ENCODE measurements at places on chromosomes 7 and 10.

DNA sequence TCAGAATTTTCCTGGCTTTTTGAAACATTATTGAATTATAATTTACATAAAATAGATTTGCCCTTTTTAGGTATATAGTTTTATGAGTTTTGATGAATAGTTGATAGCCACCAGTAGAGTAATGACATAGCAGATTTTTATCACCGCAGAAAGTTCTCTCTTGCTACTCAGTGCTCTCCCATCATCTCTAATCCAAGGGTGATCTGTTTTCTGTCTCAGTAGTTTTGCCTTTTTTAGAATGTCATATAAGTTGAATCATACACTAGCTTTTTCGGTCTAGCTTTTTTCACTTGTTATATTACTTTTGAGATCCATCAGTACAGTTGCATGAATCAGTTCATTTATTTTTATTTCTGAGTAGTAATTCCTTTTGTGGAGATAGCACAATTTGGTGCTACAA, 17.9 kb downstream of the RSBN1L start:
- no peak for DNase-seq

GRCh38 chr10:58892031-58892531, 284.4 kb upstream of the PHYHIPL start:
- no peak for DNase-seq

DNA sequence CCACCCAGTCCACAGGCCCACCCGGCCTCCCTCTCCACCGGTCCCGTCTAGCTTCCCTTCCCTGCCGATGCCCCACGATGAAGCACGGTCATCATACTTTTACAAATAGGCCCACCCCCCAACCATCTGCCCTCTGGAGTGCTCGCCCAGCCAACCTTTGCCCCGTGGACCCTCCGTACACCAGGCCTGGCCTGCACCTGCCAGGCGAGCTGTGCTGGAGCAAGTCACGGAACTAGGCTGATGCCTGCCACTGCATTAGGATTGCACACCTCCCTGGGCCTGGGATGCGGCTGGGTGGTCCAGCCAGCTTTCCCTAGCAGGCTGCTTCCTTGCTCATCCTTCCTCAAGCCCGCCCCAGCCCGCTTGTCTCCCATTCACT, 44.7 kb downstream of the PPIF start:
- no peak for DNase-seq

- no peak for DNase-seq
Measured at GRCh38 chr10:670038-670437, 19.4 kb downstream of the DIP2C start.

GRCh38 chr7:105096306-105096705, 82.3 kb downstream of the KMT2E start:
- no peak for DNase-seq

GRCh38 chr7:94239661-94240234, 154.9 kb upstream of the COL1A2 start:
- DNase-seq: no peak

DNA sequence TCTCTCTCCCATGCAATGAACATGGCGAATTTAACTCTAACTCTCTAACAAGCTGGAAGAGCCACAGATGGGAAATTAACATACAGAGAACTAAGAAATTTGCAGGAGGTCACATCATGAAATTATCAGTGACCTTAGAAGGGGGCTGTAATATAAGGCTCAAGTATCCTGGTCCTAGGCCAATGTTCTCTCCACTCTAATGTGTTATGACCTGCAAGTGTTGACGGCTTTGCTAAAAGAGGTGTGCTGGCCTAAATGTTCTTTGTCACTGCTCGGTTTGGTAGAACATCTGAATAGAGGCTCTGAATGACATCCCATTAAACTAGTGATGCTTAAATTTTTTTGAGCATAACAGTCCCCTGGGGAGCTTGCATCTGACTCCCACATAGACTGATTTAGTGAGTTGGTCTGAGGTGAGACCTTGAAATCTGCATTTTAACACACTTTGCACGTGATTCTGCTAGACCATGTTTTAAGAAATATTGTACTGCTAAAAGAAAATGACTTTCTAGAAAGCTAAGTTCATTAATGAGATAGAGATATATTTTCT, 129.3 kb downstream of the GFRA1 start:
- DNase-seq: no peak

DNA sequence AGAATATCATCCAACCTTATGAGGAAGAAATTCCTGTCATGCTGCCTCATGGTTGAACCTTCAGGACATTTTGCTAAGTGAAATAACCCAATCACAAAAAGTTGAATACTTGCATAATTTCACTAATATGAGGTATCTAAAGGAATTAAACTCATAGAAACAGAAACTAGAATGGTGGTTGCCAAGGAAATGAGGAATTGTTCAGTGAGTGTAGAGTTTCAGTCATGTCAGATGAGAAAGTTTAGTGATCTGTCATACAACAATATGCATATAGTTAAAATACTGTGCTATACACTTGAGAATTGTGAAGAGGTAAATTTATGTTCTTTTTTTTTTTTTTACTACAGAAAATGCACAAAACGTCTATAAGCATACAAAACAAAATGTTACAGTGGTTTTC, 60.7 kb downstream of the R3HCC1L start:
- no peak for DNase-seq

GRCh38 chr10:131788386-131788785, 112.4 kb upstream of the PPP2R2D start:
- DNase-seq: no peak

DNA sequence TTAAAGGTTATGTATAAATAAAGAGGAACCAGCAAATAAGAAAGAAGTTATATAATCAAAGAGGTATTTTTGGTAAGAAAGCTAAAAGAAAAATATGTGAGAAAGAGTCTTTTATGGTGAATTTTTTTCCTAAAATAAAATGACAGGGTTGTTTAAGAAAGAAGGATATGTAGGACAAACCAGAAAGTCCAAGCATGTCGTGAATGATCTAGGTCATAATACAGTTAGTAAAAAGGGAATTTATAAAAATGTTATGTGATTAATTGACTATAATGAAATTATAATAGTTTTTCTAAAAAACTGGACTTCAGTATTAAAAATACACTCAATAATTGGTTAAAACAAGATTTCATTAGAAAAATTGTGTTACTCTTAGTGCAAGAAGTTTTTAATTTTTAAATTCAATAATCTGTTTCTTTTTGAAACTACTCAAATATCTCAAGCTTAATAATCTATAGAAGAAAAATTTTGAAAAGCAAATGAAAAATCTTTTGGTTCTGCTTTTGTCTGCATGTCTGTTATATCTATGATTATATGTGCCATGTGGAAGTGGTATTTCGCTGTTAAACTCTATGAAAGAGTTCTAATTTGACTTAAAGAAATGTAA, 23.3 kb downstream of the AVL9 start:
- DNase-seq: no peak

DNA sequence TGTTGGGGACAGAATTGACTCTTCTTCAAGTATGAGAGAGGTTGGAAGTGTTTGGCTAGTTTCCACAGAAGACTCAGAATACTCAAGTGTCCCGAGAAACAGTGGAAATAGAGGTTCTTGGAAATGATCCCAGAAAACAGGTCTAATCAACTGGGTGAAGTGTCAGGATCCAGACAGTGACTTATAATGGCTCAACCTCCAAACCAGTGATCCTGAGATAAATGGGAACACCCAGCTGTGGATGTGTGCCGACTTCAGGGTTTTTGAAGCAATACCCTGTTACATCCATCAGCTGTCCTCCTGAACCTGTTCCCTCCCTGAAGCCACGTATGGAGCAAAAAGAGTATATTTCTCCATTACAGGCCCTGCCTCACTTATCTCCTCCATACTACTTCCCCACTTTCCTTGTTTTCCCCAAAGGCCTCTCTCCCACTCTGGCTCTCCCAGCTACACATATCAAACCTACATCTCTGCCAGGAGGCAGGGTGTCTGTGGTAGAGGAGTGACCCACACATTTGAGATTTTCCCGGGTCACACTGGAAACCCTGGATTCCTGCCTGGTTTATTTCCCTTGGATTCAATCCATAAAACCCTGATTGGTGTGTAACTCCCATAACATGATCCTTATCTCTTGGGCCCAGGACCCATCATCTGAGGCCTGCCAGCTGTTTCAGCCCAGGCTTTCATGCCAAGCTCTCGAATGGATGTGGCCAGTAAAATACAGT, 17.6 kb upstream of the ELOVL3 start:
- DNase-seq: no peak

DNA sequence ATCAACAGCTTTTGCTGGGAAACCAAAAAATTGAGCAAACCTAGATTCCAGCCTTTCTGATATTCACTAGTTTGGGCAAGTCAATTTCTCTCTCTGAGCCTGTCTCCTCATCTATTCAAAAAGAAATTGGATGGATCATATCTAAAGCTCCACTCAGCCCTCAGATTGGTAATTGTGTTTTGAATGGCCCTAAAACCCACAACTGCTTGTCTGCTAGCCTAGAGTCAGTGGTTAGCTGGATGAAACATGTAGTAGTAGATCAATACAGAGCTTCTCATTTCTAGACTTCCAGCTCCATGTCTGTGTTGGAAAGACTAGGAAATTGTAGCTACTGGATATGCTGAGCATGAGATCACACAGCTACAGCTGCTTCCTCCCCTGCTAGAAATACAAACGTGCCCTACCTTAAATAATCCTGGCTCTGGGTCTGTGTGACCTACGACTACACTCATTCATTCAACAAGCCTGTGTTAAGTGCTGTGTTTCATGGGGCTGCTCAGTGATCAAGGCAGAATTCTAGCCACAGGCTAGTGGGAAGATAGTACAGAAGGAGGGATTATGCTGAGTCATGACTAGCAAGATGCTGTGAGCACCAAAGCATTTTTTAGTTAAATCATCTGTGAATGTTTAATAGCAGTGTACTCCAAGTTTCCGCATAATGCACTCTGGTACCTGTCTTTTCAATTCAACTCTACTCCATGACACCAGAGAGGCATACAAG, 15.7 kb downstream of the DNTT start:
- DNase-seq: no peak

GRCh38 chr7:39488467-39489393, 77.5 kb upstream of the YAE1 start:
- DNase-seq: no peak

DNA sequence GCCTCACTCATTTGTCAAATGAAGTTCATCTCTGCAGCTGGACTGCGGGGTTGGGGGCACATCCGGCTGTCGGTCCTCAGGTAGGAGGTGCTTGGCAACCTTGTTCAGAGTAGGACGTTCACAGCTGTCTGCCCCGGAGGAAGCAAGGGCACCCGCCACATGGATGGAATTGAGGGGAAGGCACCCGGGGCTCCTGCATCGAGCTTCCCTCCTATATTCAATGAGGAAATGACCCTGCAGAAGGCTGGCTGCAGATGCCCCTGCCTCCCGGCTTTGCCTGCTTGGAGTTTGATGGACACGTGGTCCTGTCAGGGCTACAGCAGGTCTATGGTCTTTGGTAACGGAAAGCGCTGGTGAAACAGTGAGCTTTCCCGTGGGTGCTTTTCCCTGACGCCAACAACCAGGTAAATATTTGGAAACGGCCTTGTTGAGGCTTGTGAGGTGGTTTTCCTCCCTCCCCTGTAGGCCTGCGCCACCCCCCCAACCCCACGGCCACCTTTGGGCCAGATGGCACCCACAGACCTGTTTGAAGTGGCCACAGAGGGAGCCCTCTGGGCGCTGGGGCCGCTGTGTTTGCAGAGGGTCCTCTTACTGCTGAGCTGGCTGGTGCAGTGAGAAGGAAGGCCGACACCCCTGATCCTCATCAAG, 32.9 kb downstream of the HTRA1 start:
- DNase-seq: no peak

DNA sequence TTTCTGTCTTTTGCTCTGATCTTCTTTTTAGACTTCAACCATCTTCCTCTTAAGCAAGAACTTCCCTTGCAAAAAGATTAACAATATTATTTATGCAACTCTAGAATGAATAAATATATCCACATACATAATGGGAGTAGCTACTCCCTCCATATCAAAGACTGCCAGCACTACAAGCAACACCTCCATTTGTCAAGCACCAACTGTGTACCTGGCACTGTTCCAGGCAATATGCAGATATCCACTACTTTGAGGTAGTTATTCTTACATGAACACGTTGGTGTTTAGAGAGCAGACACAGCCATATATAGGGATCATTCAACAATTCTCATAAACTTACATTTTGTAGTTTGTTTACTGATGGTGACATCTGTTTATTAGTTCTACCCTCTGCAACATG, 83.6 kb upstream of the CACNB2 start:
- no peak for DNase-seq

- no peak for DNase-seq
Measured at GRCh38 chr10:3524086-3524960, 260.7 kb downstream of the KLF6 start.

DNA sequence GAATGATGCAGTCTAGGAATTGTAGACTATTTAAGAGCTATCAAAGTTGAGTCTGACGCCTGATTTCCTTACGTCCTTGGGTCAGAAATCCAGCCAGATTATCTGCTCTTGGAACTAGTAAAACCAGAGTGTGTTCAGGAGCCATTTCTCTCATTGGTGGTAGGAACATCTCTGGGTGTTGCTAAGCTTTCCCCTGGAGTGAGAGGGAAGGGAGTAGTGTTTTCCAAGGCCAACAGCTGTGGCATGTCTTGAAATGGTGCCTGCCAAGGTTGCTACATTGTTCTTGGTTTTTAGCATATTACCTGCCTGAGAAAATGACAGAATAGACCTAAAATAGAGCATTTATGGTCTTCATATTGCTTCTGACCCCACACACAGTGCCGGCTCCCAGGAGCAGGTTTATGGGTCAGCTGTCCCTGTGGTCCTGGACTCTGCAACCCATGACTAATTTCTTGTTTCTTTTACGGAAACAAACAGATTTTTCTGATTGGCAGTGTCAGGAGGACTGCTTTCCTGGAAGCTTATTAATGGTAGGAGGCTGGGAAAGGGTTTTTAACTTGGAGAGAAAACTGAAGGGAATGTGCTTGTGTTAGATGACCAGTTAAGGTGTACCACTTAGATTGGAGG, 17.5 kb downstream of the GBF1 start:
- DNase-seq: no peak

- DNase-seq: no peak
Measured at GRCh38 chr7:30842542-30843451, 68.9 kb upstream of the AQP1 start.

DNA sequence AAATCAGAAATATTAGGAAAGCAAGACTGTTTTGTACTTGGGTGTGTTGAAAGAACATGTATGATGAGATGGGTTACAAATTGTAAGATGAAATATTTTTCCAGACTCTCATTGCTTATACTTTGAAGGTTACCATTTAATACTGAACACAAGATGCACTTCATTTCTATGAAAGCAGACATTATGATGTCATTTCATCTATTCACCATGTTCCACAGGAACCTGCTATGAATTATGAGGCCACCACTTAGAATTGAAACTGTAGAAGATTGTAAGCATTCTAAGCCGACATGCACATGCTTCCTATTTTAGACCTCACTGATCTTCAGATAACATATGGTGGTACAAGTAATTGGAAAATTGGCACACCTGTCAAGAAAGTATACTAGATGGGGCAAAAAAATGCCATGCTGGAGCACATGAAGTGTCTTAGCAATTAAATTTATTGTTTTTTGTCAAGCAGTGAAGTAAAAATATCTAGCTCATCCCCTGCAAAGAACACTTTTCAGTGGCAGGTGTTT, 195.0 kb downstream of the PHF14 start:
- no peak for DNase-seq

DNA sequence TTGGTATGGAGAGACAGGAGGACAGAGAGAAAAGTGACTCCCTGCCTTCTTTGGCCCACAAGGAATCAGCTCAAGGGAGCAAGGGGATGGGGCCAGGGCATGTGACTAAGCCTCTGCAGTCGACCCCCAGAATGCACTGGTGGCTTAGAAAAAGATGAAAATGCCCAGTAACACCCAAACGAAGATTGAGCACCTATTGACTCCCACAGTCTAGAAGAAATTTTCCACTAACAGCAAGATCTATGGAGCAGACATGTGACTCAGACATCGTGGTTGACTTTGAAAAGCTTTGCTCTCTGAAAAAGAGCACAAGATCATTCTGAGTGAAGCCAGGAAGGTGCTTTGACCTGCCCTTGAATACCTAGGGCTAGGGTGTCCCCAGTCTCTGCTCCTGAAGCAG, 586.0 kb downstream of the CALN1 start:
- DNase-seq: no peak

All from D341Med (cell line).